ENCODE measurements at places on chromosomes 12 and 14.
A peak's percentile ranks its signal among the peaks of the same experiment; 100 is the strongest.

GRCh38 chr14:30020687-30021086 lies 93.0 kb upstream of the PRKD1 start:
- DNase-seq = no peak
- H3K27me3 ChIP-seq = no peaks in the 10 kb centered on the region
- H3K36me3 ChIP-seq = no peaks in the 10 kb centered on the region
- no peak overlapping the region for H3K27ac ChIP-seq
- no peaks in the 10 kb centered on the region for H3K4me1 ChIP-seq
- no peak overlapping the region for H3K4me3 ChIP-seq

- no peaks in the 10 kb centered on the region for H3K27me3 ChIP-seq
- H3K27ac ChIP-seq = no peak overlapping the region
- no peak overlapping the region for H3K4me3 ChIP-seq
- H3K36me3 ChIP-seq = no peaks in the 10 kb centered on the region
These were observed 161.5 kb downstream of the DERA start for GRCh38 chr12:16072678-16073077.

GRCh38 chr12:50569321-50569720 lies 64.5 kb downstream of the DIP2B start:
- peaks cover 84% of the 10 kb centered on the region for H3K4me1 ChIP-seq
- H3K27ac ChIP-seq = peak overlapping the region; percentile 17
- H3K27me3 ChIP-seq = no peaks in the 10 kb centered on the region
- no peaks in the 10 kb centered on the region for H3K36me3 ChIP-seq
- no peak for DNase-seq
- no peak overlapping the region for H3K4me3 ChIP-seq

DNA sequence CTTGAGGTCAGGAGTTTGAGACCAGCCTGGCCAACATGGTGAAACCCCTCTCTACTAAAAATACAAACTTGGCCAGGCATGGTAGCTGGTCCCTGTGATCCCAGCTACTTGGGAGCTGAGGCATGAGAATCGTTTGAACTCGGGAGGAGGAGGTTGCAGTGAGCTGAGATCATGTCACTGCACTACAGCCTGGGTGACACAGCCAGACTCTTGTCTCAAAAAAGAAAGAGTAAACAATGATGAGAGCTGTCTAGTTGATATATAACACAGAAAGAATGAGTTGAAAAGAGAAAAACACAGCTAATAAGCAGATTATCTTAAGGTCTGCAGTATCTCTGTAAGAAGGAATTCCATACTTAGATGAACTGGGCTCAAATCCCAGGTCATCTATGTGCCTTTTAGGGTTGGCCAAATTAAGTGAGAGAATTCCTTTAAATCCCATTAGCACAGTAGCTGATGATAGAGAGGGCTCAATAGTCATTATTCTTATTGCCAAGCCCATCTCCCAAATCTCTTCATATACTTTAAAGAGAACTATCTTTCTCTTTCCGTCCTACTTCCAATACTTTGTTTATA lies 31.1 kb upstream of the STRAP start:
- no peaks in the 10 kb centered on the region for H3K36me3 ChIP-seq
- peaks cover 2% of the 10 kb centered on the region for H3K4me1 ChIP-seq
- DNase-seq = no peak

- no peaks in the 10 kb centered on the region for H3K4me1 ChIP-seq
- no peaks in the 10 kb centered on the region for H3K27me3 ChIP-seq
- H3K27ac ChIP-seq = no peak overlapping the region
- no peaks in the 10 kb centered on the region for H3K36me3 ChIP-seq
- no peak for DNase-seq
- H3K4me3 ChIP-seq = no peak overlapping the region
These were observed 42.7 kb downstream of the ALX1 start for GRCh38 chr12:85322715-85323114.

DNA sequence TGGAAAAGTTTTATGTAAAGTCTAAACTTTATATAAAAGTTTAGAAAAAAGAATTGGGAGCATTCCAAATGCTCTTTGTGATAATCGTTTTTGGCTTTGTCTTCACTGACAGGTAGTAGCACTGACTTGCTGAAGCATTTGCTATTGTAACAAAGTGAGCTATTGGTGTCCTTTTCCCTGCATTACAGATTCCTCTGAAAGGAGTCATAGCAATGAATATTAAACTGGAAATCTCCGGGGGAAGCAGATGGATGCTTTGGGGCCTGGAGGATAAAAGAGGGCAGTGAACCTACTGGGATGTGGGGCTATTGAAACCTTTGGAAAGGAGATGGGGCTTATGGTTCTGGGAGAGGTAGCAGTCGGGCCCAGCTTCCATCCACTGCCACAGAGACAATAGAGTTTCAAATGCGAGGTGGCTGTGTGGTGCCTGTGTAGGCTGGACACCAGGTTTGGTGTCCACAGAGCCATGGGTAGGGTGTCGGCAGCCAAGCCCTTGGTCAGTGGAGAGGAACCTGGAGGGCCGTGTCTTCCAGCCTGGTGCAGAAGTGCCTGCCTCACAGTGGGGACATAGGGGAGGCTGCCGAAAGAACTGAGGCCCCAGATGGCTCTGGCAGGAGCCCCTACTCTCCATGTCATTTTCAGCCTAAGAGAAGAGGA lies 10.1 kb downstream of the GSG1 start:
- H3K27ac ChIP-seq = no peak overlapping the region
- no peak for DNase-seq
- no peak overlapping the region for H3K4me3 ChIP-seq
- H3K27me3 ChIP-seq = no peaks in the 10 kb centered on the region

GRCh38 chr14:91008759-91009409 lies 51.6 kb downstream of the RPS6KA5 start:
- no peak overlapping the region for H3K4me3 ChIP-seq
- H3K36me3 ChIP-seq = no peaks in the 10 kb centered on the region
- H3K27me3 ChIP-seq = no peaks in the 10 kb centered on the region
- peak overlapping the region; percentile 6 for H3K27ac ChIP-seq
- no peak for DNase-seq

GRCh38 chr12:2052826-2053678 lies at the start of gene CACNA1C:
Gene CACNA1C (plus strand): TSS chr12:2052987. CDS start chr12:2053563, 576 bp downstream.
- H3K27me3 ChIP-seq = peaks cover 94% of the 10 kb centered on the region
- H3K36me3 ChIP-seq = no peaks in the 10 kb centered on the region
- H3K4me3 ChIP-seq = peak within 1 kb of the TSS; percentile 42

DNA sequence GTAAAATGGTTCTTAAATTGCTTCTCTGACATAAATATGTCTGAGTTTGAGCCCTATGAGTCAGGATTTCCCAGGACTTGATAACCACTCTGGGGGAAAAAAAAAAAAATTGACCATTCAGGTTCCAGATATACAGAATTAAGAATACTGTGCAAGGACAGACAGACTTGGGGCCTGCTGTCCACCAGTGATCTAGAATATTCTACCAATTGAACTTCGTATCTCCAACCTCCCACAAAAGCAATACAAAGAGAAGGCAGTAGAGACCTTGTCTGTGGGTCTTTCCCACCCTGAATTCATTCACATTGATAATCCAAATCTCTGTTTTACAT lies 4.1 kb downstream of the SINHCAF start:
- peaks cover 9% of the 10 kb centered on the region for H3K4me1 ChIP-seq
- H3K27ac ChIP-seq = no peak overlapping the region
- no peak overlapping the region for H3K4me3 ChIP-seq
- no peak for DNase-seq
- no peaks in the 10 kb centered on the region for H3K36me3 ChIP-seq

- no peaks in the 10 kb centered on the region for H3K27me3 ChIP-seq
- no peak for DNase-seq
- peaks cover 25% of the 10 kb centered on the region for H3K4me1 ChIP-seq
These were observed 209.2 kb downstream of the ZFP36L1 start for GRCh38 chr14:68583548-68584280.

- peaks cover 20% of the 10 kb centered on the region for H3K4me1 ChIP-seq
- no peaks in the 10 kb centered on the region for H3K36me3 ChIP-seq
- H3K4me3 ChIP-seq = no peak overlapping the region
These were observed 169.2 kb downstream of the SLC41A2 start for GRCh38 chr12:104788840-104789271.

DNA sequence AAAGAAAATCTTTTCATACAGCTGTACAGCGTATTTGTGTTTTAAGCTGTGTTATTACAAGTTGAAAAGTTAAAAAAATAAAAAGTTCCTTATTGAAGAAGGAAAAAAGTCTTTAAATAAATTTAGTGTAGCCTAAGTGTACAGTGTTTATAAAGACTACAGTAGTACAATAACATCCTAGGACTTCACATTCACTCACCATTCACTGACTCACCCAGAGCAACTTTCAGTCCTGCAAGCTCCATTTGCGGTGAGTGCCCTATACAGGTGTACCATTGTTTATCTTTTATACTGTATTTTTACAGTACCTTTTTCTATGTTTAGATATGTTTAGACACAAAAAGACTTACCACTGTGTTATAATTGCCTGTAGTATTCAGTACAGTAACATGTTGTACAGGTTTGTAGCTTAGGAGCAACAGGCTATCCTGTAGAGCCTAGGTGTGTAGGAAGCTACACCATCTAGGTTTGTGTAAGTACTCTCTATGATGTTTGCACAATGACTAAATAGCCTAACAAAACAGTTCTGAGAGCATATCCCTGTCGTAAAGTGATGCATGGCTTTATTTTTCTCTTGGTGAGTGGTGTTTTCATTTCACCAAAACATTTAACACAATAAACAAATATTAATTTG lies 275.2 kb downstream of the DACT1 start:
- no peaks in the 10 kb centered on the region for H3K36me3 ChIP-seq
- no peak overlapping the region for H3K4me3 ChIP-seq
- no peaks in the 10 kb centered on the region for H3K4me1 ChIP-seq
- no peak overlapping the region for H3K27ac ChIP-seq
- no peak for DNase-seq
- H3K27me3 ChIP-seq = no peaks in the 10 kb centered on the region

DNA sequence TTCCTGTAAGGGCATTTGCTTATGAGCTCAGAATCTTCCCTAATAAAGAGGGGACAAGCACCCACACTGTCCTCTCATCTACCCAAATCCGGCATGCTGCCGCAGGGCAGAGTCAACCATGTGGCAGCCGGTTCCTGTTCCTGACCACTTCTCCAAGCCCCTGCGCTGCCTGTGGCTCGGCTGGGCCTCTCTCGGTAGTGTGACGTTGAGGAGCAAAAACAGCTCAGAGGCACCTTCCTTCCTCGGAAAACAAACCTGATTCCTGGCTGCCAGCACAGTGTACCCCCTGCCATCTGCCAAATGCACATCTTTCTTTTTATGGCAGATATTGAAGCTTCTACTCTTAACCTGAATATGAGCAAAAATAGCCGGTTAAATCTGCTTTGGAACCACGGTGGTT lies 50.5 kb downstream of the CFAP251 start:
- H3K36me3 ChIP-seq = no peaks in the 10 kb centered on the region
- no peaks in the 10 kb centered on the region for H3K27me3 ChIP-seq
- H3K4me3 ChIP-seq = no peak overlapping the region

GRCh38 chr14:90114554-90114953 lies 52.8 kb downstream of the KCNK13 start:
- peaks cover 5% of the 10 kb centered on the region for H3K4me1 ChIP-seq
- no peak for DNase-seq
- H3K27me3 ChIP-seq = no peaks in the 10 kb centered on the region
- no peak overlapping the region for H3K4me3 ChIP-seq
- H3K36me3 ChIP-seq = no peaks in the 10 kb centered on the region

- H3K4me3 ChIP-seq = no peak overlapping the region
- no peak for DNase-seq
- H3K36me3 ChIP-seq = peaks cover 7% of the 10 kb centered on the region
- no peak overlapping the region for H3K27ac ChIP-seq
- H3K4me1 ChIP-seq = no peaks in the 10 kb centered on the region
These were observed 20.1 kb upstream of the TBK1 start for GRCh38 chr12:64431791-64432190.

GRCh38 chr14:93996130-93996695 lies 888 bp upstream of the CCDC197 start:
- no peak overlapping the region for H3K4me3 ChIP-seq
- no peak overlapping the region for H3K27ac ChIP-seq
- H3K4me1 ChIP-seq = peaks cover 19% of the 10 kb centered on the region

GRCh38 chr12:120229487-120230325 lies 28.8 kb upstream of the RPLP0 start:
- H3K27ac ChIP-seq = peak overlapping the region; percentile 84
- H3K4me3 ChIP-seq = peak overlapping the region; percentile 25
- no peak for DNase-seq

DNA sequence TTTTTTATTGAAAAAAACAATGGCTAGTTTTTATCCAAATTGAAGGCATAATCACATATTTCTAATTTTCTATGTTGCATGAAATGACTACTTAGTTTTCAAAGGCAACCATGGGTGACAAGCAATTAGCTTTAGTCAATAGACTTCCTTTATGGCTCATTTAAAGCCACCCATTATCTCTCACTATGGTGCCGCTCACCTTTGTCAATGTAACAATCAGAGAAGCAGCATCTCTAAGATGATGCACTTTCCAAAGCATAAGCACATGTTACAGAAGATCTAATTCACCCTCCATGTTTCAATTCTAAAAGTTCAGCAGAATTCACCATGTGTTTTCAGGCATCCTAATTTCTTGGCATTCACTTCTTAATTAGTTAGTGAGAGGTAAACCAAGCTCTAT lies 166.6 kb upstream of the RPL10L start:
- no peaks in the 10 kb centered on the region for H3K4me1 ChIP-seq
- DNase-seq = no peak
- no peak overlapping the region for H3K27ac ChIP-seq

Measured in esophagus squamous epithelium (tissue), 5 donors.